Liver (tissue), 10 donors: ENCODE measurements at places on chromosomes 5 and 9. TPM values are rescaled to one million over a fixed set of nuclear protein-coding genes. Genes with fewer than 3 reads are reported as not detected.
A peak's percentile ranks its signal among the peaks of the same experiment; 100 is the strongest.

Gene GZMA
- total RNA-seq, result 2.1 TPM

Gene MFAP3
- total RNA-seq, result 36.7 TPM

Gene SIT1
- total RNA-seq, result 1.1 TPM

Gene CYSRT1
- total RNA-seq, result 0.25 TPM

Gene DEPDC1B
- total RNA-seq, result 26.3 TPM

GRCh38 chr9:12773562-12773961 is 1.3 kb upstream of the LURAP1L start:
- H3K27me3 ChIP-seq, result no peaks in the 10 kb centered on the region
- DNase-seq, result no peak
- H3K4me1 ChIP-seq, result peaks cover 10% of the 10 kb centered on the region
- no peaks in the 10 kb centered on the region for H3K36me3 ChIP-seq
- peak overlapping the region; percentile 55 for H3K27ac ChIP-seq
- no peak overlapping the region for H3K4me3 ChIP-seq

DNA sequence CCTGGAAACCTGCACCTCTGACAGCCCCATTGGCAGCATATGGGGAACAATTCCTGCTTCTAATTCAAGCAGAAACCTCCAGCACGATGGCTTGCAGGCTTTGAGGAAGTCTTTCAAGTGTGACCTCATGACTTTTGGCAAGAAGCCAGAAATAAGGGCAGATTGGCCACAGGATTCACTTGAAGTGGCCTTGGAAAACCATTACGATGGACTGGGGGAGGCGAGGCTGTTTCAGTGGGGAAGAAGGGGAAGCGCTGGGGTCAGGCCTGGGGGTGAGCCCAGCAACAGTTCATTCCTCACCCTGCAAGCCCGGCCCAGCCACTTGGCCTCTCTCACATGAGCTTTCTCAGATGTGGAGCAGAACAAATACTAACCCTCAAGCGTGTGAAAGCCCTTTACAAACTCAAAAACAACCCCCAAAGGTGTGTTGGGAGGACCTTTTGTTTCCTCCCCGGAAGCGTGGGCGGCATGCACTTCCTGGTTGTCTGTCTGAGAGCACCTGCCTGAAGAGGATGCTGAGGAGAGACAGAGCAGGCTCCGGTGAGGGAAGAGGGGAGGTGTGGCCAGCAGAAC is 26.9 kb upstream of the EEIG1 start:
- no peak overlapping the region for H3K4me3 ChIP-seq
- H3K27me3 ChIP-seq, result no peaks in the 10 kb centered on the region
- H3K4me1 ChIP-seq, result no peaks in the 10 kb centered on the region

GRCh38 chr9:96201140-96201539 is 100.8 kb downstream of the HSD17B3 start:
- no peaks in the 10 kb centered on the region for H3K27me3 ChIP-seq
- no peaks in the 10 kb centered on the region for H3K36me3 ChIP-seq

DNA sequence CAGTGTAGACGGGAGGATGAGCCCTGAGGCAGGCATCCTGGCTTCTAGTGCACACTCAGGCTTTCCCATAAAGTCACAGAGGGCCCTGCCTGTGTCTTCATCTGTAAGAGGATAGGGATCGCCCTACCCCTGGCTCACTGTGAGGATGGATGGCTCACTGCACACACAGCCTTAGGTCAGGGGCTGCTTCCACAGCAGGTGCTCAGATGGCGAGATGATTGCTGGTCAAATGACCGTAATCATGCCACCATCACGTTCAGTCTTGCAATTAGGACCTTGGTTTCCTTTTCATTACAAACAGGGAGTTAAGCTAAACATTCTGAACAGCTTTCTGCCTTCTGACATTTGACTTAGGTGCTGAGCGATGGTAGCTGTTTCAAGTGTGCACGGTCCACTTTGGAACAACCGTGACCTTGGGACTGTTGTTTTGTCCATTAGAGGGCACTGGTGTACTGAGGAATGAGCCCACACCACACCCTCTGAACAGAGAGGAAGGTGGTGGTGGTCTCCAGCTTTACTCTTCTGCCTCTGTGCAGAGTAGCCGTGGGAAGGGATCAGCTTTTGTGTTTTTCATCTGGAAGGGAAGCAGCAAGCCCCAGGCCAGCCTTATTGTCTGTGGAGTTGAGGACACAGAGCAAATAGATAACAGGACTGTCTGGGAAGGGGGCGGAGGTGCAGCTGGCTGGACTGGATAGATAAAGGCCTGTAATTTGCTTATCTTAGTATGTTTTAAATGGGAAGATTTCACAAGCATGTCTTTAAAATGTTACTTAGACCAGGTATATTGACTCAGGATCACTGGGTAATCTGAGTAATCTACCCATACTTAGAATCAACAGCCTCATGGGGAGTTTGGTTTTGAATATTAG is 183.1 kb downstream of the TRIO start:
- H3K27ac ChIP-seq, result no peak overlapping the region
- H3K4me3 ChIP-seq, result no peak overlapping the region
- no peaks in the 10 kb centered on the region for H3K27me3 ChIP-seq
- no peaks in the 10 kb centered on the region for H3K4me1 ChIP-seq
